ENCODE measurements at places on chromosomes 3 and 15.
A peak's percentile ranks its signal among the peaks of the same experiment; 100 is the strongest.

GRCh38 chr3:108664266-108664665 is 74.7 kb downstream of the DZIP3 start:
- DNase-seq: no peak

- DNase-seq: no peak
Observed at GRCh38 chr3:15809313-15809712, 11.5 kb upstream of the ANKRD28 start.

GRCh38 chr15:43794269-43795037 is 2.3 kb downstream of the SERF2 start:
- DNase-seq: no peak

DNA sequence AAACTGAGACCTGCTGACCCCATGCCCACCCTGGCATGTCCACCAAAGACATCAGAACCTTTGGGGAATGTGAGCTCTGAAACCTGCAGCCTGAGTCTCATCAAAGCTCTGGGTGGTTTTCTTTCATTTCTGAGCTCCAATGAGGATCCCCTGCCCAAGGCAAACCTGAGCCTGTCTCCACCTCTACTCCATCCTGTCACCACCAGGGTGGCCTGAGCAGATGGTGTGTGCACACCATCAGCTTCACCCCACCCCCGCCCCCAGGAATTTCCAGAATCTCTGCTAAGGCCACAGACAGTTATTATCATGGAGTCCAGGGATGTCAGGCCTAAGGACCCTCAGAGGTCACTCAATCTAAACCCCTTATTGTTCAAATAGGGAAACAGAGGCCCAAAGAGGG is 1.3 kb downstream of the XIRP1 start:
- DNase-seq: no peak

DNA sequence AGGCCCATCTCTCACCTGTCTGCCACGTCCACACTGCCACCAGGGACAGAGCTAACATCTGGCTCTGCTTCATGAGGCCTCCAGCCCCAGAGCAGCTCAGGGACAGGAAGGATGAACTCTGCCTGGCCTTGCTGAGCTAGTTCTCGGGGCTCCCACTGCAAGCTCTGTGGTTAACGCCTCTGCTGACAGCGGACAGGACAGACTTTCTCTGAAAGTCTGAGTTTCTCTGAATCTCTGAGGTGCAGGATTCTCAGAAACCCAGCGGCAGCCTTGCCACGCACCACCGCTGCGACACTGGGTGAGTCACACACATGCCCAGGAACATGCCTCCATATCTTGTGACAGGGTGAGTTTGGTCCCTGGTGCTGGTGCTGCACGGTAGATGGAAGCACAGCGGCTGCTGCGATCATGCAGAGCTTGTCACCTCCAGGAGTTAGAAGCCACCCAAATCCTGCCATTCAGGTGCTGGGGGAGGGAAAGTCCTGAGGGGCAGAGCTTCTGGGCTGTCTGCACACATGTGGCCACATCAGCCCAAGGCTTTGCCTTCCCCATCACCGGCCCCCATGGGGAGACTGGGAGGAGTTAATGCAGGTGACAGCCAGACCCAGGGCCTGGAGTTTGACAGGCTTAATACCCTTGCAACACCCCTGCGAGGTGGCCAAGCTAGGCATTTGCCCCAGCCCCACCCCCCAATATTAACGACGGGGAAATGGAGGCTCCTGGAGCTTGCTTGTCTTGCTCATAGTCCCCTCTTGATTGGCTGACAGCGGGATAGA is 267.0 kb downstream of the PLCL2 start:
- no peak for DNase-seq

DNA sequence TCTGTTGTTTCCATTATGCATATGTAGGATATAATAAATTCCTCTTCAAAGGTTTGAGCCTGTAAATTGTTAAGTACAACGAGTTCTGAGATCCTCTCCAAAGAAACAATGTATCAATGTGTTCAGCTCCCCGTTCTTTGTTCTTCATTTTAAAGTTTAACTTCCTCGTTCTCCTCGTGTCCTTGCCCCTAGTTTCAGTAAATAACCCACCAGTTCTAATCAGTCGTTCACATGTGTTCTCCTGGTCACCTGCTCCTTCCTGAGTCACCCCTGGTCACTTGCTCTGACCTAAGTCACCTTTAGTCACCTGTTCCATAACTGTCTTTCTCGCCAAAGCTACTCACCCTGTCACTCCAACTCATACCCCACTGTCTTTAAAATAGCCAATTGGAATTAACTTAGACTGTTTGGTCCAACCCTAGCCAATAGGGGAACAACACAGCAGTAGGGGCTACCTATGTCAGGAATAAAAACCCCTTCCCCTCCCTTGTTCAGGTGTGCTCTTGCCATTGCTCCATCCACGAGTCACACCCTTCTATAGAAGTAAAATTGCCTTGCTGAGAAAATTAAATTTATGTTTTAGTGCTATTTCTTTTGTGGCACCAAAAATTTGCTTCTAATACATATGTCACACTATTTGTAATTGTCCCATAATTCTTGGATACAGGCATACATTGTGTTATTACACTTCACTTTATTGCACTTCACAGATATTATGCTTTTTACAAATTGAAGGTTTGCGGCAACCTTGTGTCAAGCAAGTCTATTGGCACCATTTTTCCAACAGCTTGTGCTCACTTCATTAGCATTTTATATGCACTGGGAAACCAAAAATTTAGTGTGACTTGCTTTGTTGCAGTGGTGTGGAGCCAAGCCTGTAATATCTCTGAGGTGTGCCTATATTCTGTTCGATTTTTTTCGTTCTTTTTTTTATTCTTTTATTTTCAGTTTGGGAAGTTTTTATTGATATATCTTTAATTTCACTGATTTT is 15.3 kb upstream of the MCF2L2 start:
- DNase-seq: no peak

GRCh38 chr15:95910643-95911212 is 419.8 kb upstream of the NR2F2 start:
- no peak for DNase-seq

- no peak for DNase-seq
Observed at GRCh38 chr3:197512691-197513571, 42.8 kb downstream of the BDH1 start.

GRCh38 chr3:14154276-14154675 is 24.1 kb downstream of the XPC start:
- no peak for DNase-seq

- DNase-seq: peak; percentile 28
Observed at GRCh38 chr3:16349986-16350596, 85.1 kb downstream of the OXNAD1 start.

- DNase-seq: no peak
Observed at GRCh38 chr3:14480207-14481017, 59.7 kb downstream of the GRIP2 start.

- DNase-seq: peak; percentile 39
Observed at GRCh38 chr15:37891766-37892368, 42.6 kb upstream of the TMCO5A start.

GRCh38 chr3:4314688-4315087 is 11.5 kb downstream of the SETMAR start:
- DNase-seq: no peak

GRCh38 chr15:33852570-33852969 is 115.7 kb upstream of the CHRM5 start:
- no peak for DNase-seq

DNA sequence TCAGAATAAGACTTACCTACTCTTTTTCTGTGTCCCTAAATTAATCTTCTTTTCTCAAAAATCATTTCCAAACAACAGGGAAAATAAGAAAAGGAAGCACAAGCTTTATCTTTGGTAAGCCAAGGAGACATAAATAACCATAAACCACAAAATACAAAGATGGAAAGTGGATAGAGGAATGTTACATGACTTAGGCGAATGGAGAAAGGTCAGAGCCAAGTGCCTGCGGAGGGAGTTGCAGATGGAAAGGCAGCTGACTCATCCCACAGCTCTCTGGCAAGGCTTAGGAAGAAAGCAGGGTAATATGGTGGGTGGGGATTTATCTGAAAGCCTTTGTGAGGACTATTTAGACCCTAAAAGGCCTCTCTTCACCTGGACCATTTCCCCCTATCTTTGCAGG is 72.8 kb downstream of the GALK2 start:
- DNase-seq: no peak

DNA sequence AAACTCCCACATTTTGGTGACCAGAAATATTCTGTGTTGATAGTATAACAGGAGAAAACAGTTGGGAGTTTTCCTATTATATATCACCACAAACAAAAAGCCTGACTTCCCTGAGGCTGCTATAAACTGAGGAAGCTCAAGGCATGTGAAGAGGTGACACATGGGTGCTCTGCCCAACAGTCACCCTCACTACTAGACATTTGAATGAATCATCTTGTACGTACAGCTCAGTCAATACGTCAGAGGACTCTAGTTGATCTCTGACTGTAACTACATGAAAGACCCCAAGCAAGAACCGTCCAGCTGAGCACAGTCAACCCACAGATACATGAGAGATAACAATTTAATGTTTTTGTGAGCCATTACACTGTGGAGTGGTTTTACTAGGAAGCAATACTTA is 338.3 kb upstream of the ATP11B start:
- DNase-seq: no peak

DNA sequence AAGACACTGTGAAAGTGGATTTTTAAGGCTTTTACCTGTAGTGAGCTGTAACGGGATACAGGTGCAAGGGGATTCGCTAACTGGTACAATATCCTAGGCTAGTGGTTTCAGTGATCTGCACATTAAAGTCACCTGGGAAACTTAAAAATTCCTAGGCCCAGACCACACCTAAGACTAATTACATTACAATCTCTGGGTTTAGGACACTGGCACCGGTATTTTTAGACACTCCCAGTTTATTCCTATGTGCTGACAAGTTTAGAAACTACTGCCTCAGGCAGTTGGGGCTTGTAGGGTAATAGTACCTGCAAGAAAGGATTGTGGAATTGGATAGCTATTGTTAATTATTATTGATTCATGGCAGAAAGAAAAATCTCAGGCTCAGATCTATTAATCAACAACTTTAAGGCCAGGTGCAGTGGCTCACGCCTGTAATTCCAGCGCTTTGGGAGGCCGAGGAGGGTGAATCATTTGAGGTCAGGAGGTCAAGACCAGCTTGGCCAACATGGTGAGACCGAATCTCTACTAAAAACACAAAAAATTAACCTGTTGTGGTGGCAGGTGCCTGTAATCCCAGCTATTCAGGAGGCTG is 50.4 kb upstream of the CASR start:
- no peak for DNase-seq

GRCh38 chr15:64209680-64210334 is 47.0 kb upstream of the PPIB start:
- DNase-seq: peak; percentile 14

DNA sequence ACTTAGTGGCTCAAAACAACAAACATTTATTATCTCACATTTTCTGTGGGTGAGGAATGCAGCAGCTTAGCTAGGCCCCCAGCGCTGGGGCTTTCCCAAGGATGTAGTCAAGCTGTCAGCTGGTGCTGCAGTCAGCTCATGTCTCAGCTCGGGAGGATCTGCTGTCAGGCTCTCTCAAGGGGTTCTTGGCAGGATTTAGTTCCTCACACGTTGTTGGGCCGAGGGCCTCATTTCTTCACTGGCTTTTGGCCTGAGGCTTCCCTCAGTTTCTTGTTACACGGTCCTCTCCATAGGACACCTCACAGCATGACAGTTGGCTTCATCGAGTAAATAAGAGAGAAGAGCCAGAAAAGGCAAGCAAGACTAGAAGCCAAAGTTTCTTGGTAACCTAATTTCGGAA is 13.7 kb upstream of the U2SURP start:
- DNase-seq: no peak

DNA sequence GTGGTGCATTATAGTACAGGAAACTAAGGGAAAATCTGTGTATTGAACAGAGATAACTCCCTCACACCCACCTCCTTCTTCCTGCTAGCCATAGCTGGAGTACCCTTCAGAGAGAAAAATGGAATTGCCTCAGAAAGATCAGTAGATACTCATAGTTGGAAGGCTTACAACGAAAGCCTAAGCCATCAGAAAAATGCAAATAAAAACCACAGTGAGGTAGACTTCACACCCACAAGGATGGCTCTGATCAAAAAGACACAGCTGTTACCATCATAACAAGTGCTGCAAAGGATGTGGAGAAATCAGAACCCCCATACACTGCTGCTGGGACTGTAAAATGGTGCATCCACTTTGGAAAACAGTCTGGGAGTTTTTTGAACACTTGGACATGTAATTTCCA is 7.4 kb upstream of the DLG1 start:
- DNase-seq: no peak

- DNase-seq: no peak
Observed at GRCh38 chr3:42080453-42080872, 10.7 kb upstream of the TRAK1 start.

- no peak for DNase-seq
Observed at GRCh38 chr15:77097921-77098320, 27.0 kb upstream of the TSPAN3 start.

GRCh38 chr15:59313641-59314332 is 58.9 kb downstream of the MYO1E start:
- no peak for DNase-seq

- no peak for DNase-seq
Observed at GRCh38 chr3:133792171-133792763, 13.3 kb upstream of the SRPRB start.

DNA sequence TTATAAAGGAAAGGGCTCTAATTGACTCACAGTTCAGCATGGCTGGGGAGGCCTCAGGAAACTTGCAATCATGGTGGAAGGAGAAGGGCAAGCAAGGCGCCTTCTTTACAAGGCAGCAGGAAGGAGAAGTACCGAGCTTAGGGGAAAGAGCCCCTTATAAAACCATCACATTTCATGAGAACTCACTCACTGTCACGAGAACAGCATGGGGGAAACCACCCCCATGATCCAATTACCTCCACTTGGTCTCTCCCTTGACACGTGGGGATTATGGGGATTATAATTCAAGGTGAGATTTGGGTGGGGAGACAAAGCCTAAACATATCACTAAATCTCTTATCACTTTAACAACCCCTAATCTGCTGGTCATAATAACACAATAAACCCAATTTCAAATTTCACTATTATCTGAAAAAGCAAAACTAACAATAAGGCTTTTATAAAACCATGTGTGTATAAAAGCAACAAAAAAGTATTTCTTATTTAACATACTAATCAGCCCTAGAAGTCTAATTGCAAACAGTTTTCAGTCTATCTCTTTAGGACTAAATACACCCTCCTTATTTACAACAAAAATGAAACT is 43.2 kb downstream of the SCAPER start:
- no peak for DNase-seq

- DNase-seq: no peak
Observed at GRCh38 chr3:185623939-185624665, 38.0 kb downstream of the SENP2 start.
